ENCODE measurements at places on chromosomes 7 and 10. TPM values are rescaled to one million over a fixed set of nuclear protein-coding genes. Genes with fewer than 3 reads are reported as not detected.

DNA sequence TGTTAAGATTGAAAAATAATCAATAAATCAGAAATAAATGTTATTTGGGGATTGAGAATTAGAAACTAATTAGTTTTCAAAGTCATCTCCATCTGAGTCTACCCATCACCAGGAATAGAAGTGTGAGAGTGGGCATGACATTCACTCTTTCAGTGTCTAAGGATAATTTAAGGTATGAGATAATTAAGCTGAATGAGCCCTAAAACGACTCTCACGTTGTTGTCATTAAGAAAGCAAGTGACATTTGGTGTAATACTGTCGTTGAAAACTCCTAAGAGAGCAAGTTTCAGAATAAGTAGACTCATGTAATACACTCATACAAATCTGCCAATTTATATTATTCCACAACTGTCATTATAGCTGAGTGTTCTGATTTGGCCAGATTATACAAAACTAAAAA, 7.1 kb downstream of the AGMO start:
- no peaks in the 10 kb centered on the region for H3K27me3 ChIP-seq
- no peak overlapping the region for H3K4me3 ChIP-seq
- H3K4me1 ChIP-seq, result peaks cover 51% of the 10 kb centered on the region
- H3K36me3 ChIP-seq, result no peaks in the 10 kb centered on the region
- peak overlapping the region; percentile 77 for H3K27ac ChIP-seq
- DNase-seq, result no peak

GRCh38 chr7:20270867-20271266, 53.7 kb upstream of the MACC1 start:
- no peak for DNase-seq
- H3K4me1 ChIP-seq, result no peaks in the 10 kb centered on the region
- no peaks in the 10 kb centered on the region for H3K36me3 ChIP-seq
- no peak overlapping the region for H3K27ac ChIP-seq
- no peak overlapping the region for H3K4me3 ChIP-seq

FAM180A gene
- total RNA-seq, result 0.24 TPM

LRCH4 gene
- total RNA-seq, result 76.2 TPM

GRCh38 chr7:47247132-47247531, 334.8 kb downstream of the TNS3 start:
- no peaks in the 10 kb centered on the region for H3K27me3 ChIP-seq
- DNase-seq, result no peak

- no peaks in the 10 kb centered on the region for H3K36me3 ChIP-seq
- DNase-seq, result no peak
- H3K4me3 ChIP-seq, result no peak overlapping the region
- no peak overlapping the region for H3K27ac ChIP-seq
- H3K4me1 ChIP-seq, result peaks cover 20% of the 10 kb centered on the region
- peaks cover 5% of the 10 kb centered on the region for H3K27me3 ChIP-seq
These were observed 68.1 kb upstream of the NANOS1 start for GRCh38 chr10:118961436-118961835.

DNA sequence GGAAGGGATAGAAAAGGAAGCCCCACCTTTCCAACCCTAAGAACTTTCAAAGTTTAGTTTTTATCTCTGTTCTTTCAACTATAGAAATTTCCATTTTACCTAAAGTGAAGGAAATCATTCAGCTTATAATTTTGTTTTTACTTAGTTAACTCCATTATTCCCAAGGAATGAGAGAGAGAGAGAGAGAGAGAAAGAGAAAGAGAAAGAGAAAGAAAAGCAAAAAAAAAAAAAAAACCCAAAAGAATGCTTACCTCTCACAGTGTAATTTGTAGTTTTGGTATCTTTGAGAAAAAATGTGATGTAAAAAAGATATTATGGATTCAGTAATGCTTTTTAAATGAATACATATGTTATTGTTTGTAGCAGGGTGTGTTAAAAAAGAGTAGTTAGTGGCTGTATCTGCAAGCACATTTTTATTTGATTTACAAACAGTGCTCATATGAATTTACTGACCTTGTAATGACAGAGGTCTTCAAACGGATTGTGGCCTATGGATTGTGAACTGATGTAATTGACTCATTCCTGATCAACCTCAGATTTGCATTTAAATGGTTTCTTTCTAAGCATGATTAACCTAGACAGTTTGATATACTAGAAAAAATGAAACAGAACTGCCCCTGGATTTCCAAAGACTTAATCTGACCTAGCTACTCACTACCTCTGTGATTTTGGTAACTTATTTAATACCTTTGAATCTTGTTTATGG, 64.9 kb downstream of the LCOR start:
- H3K36me3 ChIP-seq, result peaks cover 16% of the 10 kb centered on the region
- no peaks in the 10 kb centered on the region for H3K27me3 ChIP-seq
- H3K27ac ChIP-seq, result peak overlapping the region; percentile 48
- DNase-seq, result no peak
- H3K4me3 ChIP-seq, result no peak overlapping the region

DNA sequence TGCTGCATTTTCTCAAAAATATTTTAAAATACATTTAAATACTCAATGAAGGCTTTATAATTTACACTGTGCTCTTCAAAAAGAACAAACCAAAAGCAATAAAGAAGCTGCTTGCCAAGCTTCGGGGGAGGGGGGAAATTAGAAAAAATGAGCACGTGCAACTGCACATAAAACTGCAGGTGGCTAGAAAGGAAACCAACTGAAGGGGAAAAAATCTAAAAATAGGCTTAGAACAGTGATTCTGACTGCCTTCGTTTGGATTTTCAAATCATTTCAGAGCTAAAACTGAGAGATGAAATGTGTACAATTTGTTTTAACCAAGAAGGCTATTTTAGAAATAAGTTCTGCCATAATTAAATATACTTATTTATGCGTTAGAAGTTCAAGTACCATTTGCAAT, 61.4 kb downstream of the ABI1 start:
- H3K27ac ChIP-seq, result no peak overlapping the region
- no peak overlapping the region for H3K4me3 ChIP-seq
- no peaks in the 10 kb centered on the region for H3K36me3 ChIP-seq
- peaks cover 9% of the 10 kb centered on the region for H3K4me1 ChIP-seq

AS3MT gene
- total RNA-seq, result 2.7 TPM

- no peak for DNase-seq
- H3K27ac ChIP-seq, result peak overlapping the region; percentile 40
These were observed 38.1 kb downstream of the FOXK1 start for GRCh38 chr7:4720225-4720624.

DNA sequence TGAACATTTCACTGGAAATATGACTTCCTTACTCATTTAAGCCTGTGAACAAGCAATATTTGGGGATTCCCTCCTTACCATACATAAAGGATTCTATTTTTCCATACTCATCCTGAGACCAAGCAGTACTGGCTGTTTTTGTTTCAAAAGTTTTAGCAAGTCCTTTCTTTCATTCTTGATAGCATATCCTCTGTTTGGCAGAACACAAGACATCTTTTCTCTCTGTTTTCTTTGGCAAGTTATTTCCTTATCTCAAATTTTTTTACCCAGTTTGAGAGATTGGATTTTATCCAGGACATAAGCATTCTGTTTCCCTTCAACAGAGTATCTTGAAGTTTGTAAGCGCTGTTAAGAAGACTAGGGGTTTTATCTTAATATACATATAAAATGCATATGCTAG, 3.0 kb upstream of the WASL start:
- no peak overlapping the region for H3K4me3 ChIP-seq
- DNase-seq, result no peak
